Type B pancreatic cell (in vitro differentiated cells): ENCODE measurements at places on chromosomes 1 and 21. TPM values are rescaled to one million over a fixed set of nuclear protein-coding genes. Genes with fewer than 3 reads are reported as not detected.
A peak's percentile ranks its signal among the peaks of the same experiment; 100 is the strongest.

CD53 gene
- not detected in 2 replicates for total RNA-seq

- no peaks in the 10 kb centered on the region for H3K27me3 ChIP-seq
- DNase-seq = no peak
- H3K27ac ChIP-seq = no peak overlapping the region
- H3K4me1 ChIP-seq = peaks cover 3% of the 10 kb centered on the region
- H3K36me3 ChIP-seq = no peaks in the 10 kb centered on the region
Observed at GRCh38 chr1:117289316-117289870, 77.9 kb upstream of the MAN1A2 start.

GRCh38 chr1:68116643-68117235 is 66.3 kb upstream of the DIRAS3 start:
- peaks cover 13% of the 10 kb centered on the region for H3K4me1 ChIP-seq
- H3K27me3 ChIP-seq = no peaks in the 10 kb centered on the region
- peak overlapping the region; percentile 34 for H3K27ac ChIP-seq

KCNA2 gene
- 0.40 and 1.1 TPM in 2 replicates for total RNA-seq

DNA sequence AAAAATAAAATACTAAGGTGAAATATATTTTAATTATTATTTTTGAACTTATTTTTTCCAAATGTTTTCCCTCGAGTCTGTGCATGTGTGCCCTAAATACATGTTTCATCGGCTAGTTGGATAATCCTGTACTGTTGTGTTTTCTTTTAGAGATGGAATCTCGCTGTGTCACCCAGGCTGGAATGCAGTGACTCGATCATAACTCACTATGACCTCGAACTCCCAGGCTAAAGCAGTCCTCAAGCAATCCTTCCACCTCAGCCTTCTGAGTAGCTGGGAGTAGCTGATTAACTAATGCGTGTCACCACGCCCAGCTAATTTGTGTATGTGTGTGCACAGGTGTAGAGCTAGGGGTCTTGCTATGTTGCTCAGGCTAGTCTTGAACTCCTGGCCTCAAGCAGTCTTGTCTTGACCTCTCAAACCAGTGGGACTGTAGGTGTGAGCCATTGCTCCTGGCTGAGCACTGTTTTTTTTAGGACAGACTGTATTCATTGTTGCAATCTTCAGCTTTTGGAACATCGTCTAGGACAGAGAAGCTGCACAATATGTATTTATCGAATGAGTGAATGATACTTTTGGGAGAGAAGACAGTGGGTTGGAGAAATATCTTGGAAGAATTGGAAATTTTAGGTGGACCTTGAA is 4.8 kb upstream of the TMCO1 start:
- no peaks in the 10 kb centered on the region for H3K27me3 ChIP-seq
- no peak overlapping the region for H3K4me3 ChIP-seq
- H3K36me3 ChIP-seq = peaks cover 20% of the 10 kb centered on the region
- H3K27ac ChIP-seq = no peak overlapping the region
- H3K4me1 ChIP-seq = peaks cover 10% of the 10 kb centered on the region

WNT2B gene
- 2.7 and 41.0 TPM in 2 replicates for total RNA-seq

- no peaks in the 10 kb centered on the region for H3K27me3 ChIP-seq
- no peak overlapping the region for H3K4me3 ChIP-seq
- no peaks in the 10 kb centered on the region for H3K4me1 ChIP-seq
- H3K36me3 ChIP-seq = no peaks in the 10 kb centered on the region
- H3K27ac ChIP-seq = no peak overlapping the region
Observed at GRCh38 chr1:111270771-111271463, 19.7 kb upstream of the CHIA start.
